ENCODE measurements at places on chromosomes 3 and 15.

DNA sequence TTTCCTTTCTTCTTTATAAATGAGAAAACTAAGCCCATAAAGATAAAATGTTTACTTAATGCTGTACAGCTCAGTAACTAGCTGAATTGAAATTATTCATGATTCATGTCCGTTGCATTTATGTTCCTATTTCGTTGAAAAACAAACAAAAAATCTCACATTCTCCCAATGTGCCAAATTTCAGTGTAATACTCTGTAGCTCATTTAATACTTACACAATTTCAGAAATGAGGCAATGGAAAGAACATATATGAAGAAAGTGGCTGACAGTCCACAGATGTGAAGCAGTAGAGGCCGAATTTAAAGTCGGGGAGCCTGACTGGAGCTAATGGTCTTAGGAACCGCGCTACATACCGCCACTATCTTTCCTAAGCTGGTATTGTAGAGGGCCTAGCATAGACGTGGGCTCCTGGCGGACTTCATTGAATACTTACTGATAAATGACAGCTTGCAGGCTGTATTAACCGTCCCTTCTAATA lies 651 bp downstream of the PLSCR2 start:
- peak; percentile 6 for DNase-seq

- no peak for DNase-seq
Observed at GRCh38 chr3:149608987-149609386, 48.8 kb downstream of the WWTR1 start.

DNA sequence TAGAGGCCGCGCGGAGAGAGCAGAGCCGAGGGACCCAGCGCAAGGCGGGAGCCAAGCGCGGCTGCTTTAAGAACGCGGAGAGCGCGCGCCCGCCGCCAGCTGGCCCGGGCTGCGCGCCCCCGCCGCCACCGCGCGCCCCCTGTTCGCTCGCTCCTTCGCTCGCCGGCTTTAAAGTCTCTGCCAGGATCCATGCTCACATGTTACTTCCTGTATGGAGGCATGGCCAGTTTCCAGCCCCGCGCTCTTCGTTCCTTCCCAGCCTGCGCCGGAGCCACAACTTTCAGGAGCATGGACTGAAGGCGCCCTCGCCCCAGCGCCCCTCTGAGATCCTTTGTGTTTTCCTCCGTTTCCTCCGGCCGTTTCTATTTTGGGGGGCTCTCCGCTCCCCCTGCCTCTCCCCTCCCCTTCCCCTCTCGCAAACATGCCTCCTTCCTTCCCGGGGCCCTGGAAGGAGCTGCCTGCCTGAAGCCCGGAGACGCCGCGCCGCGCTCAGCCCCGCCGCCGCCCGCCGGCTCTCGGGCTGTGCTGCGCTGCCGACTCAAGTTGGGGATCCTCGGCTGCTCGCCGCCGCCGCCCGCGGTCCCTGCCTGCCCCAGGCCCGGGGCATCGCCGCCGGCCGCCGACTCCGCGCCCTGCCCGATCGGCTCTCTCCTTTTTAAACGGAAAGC lies at the start of gene PTPRG:
Gene PTPRG (plus strand): TSS at position 198 of the 668 bp plus-strand sequence. CDS start 717 bp downstream, outside the sequence.
- peak; percentile 95 for DNase-seq

GRCh38 chr3:73453666-73454065 lies 171.1 kb downstream of the PDZRN3 start:
- no peak for DNase-seq

DNA sequence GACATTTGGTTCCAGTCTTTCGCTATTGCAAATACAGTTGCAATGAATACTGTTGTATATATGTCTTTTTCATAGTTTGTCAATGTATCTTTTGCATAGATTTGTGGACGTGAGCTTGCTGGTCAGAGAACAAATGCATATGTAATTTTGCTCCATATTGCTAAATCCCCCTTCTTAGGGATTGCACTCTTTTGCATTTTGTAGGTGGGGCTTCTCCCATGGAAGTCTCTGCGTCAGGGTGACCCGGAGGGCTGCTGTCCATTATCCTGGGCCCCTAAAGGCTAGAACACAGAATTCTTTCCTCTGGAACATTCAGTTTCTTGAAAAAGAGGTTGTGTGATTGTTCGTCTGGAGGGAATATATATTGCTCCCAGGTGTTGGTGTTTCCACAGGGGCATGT lies 25.2 kb upstream of the KLHL25 start:
- no peak for DNase-seq

- no peak for DNase-seq
Observed at GRCh38 chr3:10637342-10637741, 132.0 kb upstream of the ATP2B2 start.

DNA sequence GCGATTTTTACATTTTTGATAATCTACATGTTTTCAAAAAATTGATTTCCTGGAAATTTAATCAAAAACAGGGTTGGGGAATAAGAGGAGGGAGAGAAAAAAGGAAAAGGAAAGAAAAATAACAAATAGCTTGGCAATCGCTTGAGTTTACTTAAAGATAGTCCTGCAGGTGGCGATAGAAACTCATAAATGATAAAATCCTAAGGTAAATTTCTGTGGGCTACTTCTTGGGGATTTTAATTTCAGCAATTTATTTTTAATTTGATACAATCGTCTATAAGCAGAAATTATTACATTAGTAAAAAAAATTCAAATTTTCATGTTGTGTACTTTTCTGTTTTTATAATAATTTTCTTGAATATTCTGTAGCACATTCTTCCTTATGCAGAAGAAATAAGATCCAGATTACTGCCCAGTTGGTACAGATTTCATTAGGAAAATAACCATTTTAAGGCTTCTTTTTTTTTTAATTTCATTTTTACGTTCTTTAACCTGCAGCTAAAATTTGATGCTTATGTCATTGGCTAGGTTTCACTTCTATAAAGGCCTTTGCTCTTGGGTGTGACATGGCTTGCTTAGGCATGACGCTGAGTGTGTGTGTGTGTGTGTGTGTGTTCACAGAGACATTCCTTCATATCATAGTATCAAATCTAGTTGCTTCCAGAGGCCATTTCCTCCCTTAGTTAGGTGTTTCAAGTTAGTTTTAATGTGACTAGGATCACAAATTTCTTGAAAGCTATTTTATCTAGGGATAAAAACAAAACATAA lies 181.8 kb downstream of the MCTP2 start:
- peak; percentile 51 for DNase-seq

DNA sequence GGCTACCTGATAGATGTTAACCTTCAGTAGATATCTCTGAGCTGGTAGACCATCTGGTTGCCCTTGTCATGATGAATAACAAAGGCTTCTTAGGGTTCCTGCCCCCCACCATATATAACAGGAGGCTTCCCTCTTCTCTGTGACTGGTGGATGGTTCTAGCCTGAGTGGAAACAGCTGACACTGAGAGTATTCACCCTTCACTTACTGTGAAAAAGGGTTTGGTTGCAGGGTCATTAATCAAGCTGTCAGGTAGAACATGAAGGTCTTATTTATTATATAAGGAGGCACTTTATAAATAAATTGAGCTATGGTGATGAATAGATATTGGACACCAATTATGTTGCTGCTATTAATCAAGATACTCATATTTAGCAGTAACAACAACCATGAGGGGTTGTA lies 58.6 kb downstream of the CACNA2D3 start:
- no peak for DNase-seq

DNA sequence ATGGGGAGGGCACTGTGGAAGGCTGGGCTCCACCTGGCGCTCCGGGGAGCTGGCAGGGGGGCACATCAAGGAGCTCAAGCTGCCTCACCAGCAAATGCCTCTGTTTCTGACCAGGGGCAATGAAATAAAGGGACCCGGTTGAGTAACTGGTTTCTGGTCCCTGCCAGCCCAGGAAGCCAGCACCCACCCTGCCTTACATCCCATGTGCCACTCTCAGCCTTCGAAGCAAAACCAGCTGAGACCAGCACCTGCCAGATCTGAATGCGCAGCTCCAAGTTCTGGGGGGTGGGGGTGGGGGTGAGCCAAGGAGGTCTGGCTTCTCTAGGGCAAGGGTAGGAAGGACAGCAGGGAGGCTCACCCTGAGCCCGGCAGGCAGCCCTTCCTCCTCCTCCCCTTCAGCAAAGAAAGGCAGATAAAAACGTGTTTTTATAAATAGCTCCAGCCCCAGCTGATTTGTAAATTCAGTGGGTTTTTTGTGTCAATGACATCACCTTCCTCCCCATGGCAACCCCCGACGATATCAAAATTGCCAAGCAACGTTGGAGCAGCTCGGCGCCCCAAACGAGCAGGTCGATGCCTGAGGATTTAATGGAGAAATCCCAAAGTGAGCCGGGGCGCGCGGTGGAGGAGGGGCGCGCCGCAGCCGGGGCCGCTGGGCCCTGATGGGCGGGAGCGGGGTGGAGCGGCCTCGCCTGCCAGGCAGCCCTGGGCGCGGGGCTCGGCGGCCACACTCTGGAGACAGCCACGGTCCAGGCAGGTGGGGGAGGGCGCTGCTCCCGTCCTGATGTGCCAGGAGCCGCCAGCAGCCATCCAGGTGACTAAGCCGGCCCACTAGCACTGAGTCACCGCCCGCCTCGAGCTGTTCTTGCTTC lies at the start of gene PAK6:
Gene PAK6 (plus strand): TSS at position 532 of the 872 bp plus-strand sequence. CDS start 25,723 bp downstream, outside the sequence.
- peak; percentile 96 for DNase-seq

GRCh38 chr15:92625251-92625980 lies 30.2 kb downstream of the FAM174B start:
- DNase-seq = peak; percentile 16

GRCh38 chr3:168579010-168579409 lies 483.3 kb upstream of the GOLIM4 start:
- DNase-seq = no peak

DNA sequence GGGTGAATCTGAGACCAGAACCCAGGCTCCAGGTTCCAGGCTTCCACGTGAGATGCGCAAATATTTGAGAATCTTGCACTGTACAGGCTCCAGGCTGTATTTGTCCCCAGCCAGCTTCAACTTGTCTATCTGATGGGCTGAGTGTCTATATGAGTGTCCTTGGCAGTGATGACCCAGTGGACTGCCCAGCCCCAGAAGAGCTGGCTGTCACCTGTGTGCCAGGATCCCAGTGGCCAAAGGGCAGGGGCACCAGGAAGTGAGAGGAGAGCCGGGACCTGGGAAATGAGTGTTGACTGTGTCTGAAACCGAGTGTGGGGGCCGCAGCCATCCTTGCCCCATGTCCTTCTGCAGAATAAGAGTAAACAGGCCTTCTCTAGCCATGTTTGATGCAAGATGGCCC lies 10.4 kb downstream of the FAH start:
- no peak for DNase-seq

- peak; percentile 64 for DNase-seq
Observed at GRCh38 chr3:42071904-42072812, 19.0 kb upstream of the TRAK1 start.

GRCh38 chr15:99753066-99753465 lies 19.8 kb upstream of the LYSMD4 start:
- no peak for DNase-seq

GRCh38 chr3:146640955-146641867 lies 36.1 kb upstream of the PLSCR5 start:
- peak; percentile 54 for DNase-seq

DNA sequence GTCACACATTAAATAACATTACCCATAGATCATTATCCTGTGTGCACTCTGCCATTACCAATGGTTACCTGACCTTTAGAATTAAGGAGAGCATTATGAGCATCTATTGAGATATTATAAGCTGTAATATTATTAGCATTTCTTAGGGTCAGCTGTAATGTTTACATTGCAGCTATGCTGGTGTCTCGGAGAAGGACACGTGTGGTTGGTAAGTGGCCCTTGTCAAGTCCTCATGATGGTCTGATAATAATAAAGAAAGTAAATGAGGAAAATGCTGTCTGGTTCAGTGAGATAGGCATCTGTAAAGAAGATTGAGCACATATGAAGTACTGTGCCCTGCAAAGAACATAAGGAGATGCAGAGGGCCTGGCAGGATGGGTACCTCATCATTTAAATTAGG lies 71.7 kb upstream of the ARL6 start:
- DNase-seq = no peak

GRCh38 chr3:38015485-38015884 lies 14.0 kb downstream of the PLCD1 start:
- DNase-seq = no peak

DNA sequence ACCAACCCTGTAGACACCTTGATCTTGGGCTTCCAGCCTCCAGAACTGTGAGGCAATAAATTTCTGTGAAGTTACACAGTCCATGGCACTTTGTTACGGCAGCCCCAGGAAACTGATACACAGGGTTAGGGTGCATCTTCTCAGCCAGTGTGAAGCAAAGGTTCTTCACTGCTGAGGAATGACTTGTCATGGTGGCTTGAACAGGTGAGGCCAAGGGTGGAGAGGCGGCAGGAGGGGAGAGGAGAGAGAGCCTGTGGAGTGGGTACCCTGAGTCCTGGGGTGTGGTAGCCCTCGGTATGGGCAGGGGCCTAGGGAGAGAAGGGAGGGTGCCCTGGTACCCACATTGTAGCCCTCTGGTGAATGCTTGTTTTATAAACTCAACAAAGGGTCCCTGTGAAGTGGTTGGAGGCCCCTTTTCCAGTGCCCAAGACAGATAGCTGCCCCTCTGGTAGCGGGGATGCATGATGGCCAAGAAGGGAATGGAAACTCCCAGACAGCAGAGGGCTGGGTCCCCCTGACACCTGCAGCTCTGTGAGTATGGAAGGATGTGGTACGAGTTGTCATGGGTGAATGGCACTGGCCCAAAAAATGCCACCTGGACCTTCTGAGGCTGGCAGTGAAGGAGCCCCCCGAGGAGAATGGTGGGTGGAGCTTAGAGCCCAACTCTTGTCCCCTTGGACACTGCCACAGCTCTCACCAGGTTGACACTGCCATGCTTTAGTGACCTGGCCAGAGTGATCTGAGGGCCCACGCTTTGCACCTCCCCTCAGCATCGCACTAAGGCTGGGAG lies 49.6 kb downstream of the SPSB4 start:
- no peak for DNase-seq

DNA sequence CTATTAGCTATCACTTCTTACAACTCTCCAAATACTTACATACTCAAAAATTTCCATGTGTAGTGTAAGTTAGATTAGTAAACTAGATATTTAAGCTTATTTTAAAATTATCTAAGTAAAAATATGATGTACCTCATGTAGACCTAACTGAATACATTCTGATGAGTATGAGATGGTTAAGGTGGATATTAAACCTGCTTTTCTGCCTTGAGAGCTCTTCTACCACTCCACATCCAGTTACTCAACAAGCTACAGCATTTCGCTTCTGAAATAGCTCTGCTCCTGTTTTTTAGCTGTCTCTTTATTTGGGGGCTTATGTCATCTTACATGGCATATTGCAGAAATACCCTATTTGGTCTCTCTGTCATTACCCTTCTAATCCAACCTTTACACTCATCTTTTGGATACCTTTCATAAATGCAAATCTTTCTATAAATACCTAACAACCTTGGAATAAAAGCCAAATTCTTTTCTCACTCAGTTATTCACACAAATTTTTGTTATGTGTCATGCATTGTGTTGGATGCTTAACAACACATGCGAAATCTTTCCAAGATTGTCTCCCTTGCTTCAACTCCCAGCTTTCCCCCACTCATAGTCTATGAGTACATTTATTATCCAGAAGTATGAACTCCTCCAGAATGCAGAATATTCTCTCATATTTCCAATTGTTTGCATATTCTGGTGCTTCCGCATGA lies 92.0 kb downstream of the ALCAM start:
- peak; percentile 17 for DNase-seq
